ENCODE measurements at places on chromosomes 7 and 10.
A peak's percentile ranks its signal among the peaks of the same experiment; 100 is the strongest.

DNA sequence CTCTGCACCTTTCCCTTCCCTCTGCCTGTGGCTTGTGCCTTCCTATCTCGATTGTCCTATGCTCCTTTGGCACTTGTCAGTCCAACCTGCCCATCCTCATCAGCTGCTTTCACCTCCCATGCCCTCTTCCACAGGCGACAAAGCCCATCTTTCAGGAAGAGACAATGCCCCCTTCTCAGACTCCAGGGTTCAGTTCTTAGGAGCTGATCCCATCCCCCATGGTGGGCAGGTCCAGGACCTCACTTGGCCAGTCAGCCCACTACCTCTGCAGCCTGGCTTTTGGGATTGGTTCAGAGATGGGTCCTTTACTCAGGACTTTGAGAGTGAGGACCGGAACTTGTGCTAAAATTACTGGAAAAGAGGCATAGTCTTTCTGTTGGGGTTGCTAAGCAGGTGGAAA is 74.0 kb upstream of the NANOS1 start:
- no peak for DNase-seq

GRCh38 chr10:93493162-93493561 is 3.2 kb upstream of the CEP55 start:
- no peak for DNase-seq

GRCh38 chr7:124575176-124575575 is 190.4 kb downstream of the GPR37 start:
- no peak for DNase-seq

- DNase-seq: peak; percentile 29
These were observed 4.8 kb downstream of the LRRC18 start for GRCh38 chr10:48934672-48935501.

DNA sequence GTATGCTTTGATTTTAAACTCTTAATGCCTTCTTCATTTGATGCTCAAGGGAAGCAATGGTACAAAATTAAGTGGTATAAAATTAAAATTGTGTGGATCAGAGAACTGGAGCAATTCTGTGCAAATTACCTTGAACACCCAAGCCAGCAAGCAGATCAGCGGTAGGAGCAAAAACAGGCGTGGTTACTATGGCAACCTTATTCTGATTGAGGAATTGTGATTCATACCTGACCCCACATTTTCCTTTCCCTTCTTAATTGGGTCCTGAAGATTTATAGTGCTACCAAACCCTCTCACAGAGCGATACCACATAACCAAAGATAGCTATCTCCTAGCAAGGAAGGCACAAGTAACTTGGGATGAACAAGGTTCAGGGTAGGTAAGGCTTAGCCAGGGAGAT is 72.5 kb upstream of the FZD1 start:
- no peak for DNase-seq

GRCh38 chr10:121633056-121633455 is 34.8 kb upstream of the FGFR2 start:
- DNase-seq: peak; percentile 64

DNA sequence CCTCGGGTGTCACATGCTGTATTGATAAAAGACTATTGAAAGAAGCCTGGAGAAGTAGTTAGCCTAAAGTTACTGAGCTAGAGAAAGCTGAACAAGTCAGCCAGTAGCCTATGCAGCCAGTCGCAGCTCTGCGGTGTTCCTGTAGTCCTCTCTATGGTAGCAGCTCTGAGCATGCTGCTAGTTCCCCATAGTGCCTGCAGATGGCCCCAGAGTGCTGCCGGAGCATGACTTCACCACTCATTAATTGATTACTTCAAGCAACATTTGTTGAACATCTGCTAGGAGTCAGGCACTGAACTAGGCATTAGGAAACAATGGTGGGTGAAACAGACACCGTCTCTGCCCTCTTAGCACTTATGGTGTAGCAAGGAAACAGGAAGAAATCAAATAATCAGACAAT is 422.7 kb downstream of the SORCS3 start:
- DNase-seq: peak; percentile 7

- DNase-seq: no peak
These were observed 41.3 kb upstream of the CAMK1D start for GRCh38 chr10:12308057-12308456.

DNA sequence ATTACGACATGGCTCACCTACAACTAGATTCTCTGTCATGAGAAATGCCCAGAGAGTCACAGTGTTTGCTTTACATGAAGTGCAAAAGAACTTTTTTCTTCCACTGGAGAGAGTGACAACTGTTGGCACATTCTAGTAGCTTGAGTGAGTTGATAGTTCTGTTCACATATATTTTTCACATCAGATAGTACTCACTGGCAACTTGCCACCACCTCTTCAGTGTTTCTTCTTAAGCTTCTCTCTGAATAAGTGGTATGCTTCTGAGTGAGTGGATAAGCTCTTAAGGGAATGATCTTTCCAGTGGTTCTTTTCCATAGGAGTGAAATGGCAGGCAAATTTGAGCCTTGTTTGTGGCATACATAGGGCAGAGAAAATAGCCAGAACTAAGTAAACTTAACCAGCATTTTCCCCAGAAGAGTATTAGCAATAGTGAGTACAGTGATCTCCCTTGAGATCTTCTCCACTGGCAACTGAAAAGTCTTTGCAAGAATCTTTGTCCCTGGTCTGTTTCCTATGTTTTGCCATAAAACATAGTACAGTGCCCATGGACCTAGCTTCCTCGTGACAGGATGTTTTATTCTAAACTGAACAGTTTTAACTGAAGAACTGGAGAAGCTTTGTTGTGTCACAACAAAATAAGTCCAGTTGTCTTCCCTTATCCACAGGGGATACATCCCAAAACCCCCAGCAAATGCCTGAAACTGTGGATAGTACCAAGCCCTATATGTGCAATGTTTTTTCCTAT is 125.4 kb upstream of the CDK13 start:
- no peak for DNase-seq

DNA sequence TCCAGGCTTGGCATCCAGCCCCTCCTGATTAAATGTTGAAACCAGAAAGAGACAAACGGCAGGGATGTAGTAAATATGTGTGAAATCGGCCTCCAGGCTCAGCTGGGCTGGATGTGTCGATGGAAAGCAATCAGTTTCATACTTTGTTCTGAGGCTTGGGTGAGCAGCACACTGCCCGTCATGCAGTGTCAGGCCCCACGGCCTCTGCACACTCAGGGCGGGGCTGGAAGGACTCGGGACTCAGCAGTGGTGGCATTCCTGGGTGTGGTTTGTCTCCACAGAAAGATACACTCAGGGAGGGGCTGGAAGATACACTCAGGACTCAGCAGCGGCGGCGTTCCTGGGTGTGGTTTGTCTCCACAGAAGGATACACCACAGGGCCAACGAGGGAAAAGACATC is 22.0 kb downstream of the ADGRA1 start:
- peak; percentile 27 for DNase-seq

DNA sequence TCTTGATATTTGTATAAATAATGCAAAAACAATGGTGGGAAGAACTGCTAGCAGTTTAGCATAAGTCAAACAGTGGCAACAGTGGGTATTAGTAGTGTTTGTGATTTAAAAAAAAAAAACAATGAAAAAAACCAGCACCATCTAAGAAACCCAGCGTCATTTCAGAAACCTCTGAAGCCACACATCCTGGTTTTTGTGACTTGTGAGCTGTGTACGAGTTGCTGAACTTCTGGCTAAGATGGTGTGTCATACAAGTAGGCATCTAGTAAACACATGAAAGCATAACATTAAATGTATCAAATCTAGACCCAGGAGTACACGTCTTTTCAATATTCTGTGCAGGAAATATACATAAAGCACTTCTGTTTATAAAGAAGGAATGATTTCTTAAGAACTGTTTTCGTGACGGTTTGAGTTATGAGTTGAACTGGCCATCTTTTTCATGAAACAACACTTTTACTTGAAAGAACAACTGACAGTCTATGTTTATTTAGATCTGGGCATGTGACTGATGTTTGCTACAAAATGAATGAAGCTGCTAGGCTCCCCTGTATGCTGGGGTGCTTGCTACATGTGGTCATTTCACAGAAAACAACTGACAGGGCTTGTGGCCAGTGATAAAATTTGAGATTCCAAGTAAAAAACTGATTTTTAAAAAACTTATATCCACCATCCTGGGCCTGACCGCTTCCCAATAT is 143.5 kb downstream of the PIP4K2A start:
- no peak for DNase-seq

- DNase-seq: no peak
These were observed 50.8 kb upstream of the OCM2 start for GRCh38 chr7:98040626-98041360.

DNA sequence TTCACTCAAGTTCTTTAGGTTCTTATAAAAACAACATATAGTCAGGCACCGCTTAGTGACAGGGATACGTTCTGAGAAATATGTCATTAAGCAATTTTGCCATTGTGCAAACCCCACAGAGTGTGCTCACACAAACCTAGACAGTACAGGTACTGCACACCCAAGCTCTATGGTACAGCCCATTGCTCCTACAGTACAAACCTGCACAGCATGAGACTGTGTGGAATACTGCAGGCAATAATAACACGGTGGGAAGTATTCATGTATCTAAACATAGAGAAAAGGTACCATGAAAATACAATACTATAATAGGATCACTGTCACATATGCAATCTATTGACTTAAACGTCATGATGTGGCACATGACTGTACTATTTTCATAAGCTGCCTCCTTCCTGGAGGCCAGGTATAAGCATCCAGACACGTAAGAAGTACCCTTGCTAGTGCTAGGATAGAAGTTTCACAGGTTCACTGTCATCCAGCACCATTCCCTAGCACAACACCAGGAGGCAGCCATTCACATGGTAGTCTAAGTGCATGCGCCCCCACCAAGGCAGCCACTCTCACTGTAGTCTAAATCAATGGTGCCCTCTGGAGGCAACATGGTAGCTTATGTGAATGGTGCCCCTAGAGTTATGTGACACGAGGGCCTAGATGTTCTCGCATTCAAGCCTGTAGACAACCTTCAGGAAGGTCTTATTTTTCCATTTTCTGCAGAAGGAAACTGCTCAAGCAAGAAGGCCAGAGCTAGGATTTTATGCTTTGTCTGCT is 98.5 kb downstream of the ARHGAP22 start:
- DNase-seq: peak; percentile 37

DNA sequence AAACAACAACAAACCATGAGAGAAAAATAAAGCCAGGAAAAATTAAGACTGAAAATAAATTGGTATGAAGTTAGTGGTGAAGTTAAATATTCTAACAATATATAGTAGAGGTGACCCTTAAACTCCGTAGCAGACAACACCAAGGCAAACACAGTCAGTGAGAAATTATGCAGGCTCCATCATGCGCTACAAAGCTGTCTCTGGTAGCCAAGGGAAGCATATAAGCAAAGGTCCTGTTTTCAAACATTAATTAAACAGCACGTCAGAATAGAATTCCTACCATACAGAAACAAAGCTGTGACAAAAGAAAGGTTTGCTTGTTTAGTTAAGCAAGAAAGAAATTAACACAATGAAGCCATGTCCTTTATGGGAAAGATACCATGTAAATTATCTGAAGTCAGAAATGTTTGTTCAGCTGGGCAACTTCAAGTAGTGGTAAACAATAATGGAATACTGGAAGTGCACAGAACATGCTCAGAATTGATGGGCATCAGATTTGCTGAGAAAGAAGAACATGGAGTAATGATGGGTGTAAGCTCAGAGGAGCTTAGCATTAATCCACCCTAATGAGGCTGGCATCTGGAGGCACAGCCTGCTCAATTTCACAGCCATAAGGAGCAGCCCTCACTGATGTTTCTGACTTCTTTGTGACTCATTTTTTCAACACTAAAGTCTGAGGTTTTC is 75.7 kb downstream of the IGF2BP3 start:
- no peak for DNase-seq

DNA sequence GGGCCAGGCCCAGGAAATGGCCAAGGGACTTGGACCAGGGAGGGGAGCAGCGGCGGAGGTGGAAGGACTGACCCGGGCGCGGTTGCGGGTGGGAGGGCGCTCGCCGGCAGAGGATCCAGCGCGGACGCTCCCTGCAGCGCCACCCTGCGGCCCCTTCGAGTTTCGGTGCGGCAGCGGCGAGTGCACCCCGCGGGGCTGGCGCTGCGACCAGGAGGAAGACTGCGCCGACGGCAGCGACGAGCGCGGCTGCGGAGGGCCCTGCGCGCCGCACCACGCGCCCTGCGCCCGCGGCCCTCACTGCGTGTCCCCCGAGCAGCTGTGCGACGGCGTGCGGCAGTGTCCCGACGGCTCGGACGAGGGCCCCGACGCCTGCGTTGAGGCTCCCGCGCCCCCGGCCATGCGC is 16.8 kb upstream of the ZNF467 start:
- DNase-seq: peak; percentile 14
